ENCODE measurements at places on chromosomes 2 and 18.

GRCh38 chr2:170770008-170770605, at the start of gene ERICH2:
Gene ERICH2, plus strand, starts transcription at chr2:170770378. Its CDS starts 304 bp downstream, at chr2:170770682.
- DNase-seq, result peak; percentile 32

GRCh38 chr2:151664520-151664919, 69.8 kb downstream of the NEB start:
- no peak for DNase-seq

DNA sequence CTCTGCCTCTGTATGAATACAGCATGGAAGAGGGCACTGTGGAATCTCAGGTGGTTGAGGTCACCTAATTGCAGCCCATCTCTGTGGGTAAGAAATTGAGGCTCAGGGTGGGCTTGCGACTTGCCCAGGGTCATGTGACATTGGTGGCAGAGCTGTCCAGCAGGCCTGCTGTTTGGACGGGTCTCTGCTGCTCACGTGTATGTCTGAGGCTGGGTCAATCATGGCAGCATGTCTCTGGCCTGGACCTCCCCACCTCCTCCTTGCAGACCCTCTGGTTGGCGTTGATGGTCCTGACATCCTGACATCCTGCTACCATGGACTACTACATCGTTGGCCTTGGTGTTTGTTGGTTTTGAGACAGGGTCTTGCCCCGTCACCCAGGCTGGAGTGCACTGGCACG, 64.3 kb upstream of the HPCAL1 start:
- no peak for DNase-seq

GRCh38 chr2:129906139-129906860, 73.2 kb upstream of the RAB6C start:
- DNase-seq, result no peak

GRCh38 chr2:127066942-127067341, 40.0 kb downstream of the BIN1 start:
- no peak for DNase-seq

GRCh38 chr18:56649996-56650395, 1.2 kb upstream of the WDR7 start:
- DNase-seq, result no peak

DNA sequence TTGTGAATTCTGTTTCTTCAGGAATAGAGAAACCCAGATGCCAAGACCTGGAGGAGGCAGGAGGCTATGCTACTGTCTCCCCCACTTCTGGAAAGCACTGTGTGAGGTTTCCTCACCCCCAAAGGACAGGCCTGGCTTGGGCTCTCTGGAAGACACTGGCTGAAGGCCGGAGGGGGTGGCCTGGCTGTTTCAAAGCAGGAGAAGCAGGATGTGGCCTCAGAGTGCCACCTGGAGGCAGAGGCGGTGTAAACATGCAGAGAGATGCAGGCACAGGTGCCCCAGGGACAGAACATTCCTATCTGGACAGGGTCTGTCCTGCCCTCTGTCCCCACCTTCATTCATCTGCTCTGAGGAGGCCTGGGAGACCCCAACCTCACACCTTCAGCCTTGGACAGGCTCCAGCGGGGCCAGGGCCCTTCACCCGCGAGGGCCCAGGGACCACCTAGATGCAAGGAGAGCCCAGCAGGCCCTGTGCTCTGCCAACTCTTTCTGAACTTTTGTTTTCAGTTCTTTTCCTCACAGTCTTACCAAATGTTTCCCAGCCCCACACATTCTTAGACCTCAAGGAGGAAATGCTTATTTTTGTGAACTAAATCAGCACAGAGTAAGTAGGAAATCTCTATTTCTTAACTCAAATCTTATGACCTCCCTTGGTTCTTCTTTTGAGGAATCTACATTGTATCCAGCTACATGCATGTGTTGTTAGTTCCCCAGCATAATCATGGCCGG, 79.2 kb downstream of the LONRF2 start:
- peak; percentile 30 for DNase-seq

All from CD4-positive, alpha-beta T cell treated with Interleukin-2 at 100 ng/mL for 4 hours (primary cell).